ENCODE measurements at places on chromosomes 7 and 10.

- peak; percentile 32 for DNase-seq
Observed at GRCh38 chr7:93165447-93165846, 17.3 kb upstream of the SAMD9L start.

- DNase-seq: no peak
Observed at GRCh38 chr7:133985300-133985699, 141.8 kb upstream of the LRGUK start.

- DNase-seq: no peak
Observed at GRCh38 chr10:114650831-114651230, 7.2 kb downstream of the ABLIM1 start.

DNA sequence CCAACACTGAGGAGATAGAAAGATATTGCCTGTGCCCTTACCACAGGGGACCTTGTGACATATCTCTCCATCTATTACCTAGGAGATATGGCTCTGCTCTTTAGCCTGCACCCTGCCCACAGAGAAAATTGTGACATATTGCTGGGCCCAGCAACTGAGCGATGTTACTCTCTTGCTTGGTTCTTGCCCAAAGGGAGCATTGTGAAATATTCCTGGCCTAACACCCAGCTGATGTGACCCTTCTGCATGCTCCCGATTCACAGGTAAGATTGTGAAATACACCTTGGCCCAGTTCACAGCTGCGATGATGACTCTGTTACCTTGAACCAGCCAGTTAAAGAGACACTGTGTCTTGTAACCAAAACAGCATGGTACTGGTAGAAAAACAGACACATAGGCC lies 37.2 kb upstream of the ZNF107 start:
- no peak for DNase-seq

DNA sequence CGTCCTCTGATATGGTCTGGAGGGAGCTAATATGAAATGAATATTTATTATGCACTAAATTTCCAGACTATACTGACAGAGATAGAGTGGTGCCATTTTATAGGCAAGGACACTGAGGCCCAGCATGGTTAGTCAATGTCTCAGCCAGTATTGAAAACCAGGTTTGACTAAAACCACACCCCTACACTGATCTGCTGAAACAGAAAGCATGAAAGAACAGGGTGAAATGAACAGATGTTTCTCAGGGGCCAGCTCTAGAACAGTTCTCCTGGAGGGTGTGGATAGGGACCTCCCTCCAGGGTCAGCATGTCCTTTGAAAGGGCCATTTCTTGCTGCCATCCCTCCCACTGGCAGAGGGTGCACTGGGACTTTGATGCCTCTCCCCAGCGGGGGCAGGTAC lies 700.5 kb downstream of the GRID1 start:
- DNase-seq: peak; percentile 21

- peak; percentile 93 for DNase-seq
Observed at GRCh38 chr7:1412322-1413261, 46.7 kb downstream of the MICALL2 start.

DNA sequence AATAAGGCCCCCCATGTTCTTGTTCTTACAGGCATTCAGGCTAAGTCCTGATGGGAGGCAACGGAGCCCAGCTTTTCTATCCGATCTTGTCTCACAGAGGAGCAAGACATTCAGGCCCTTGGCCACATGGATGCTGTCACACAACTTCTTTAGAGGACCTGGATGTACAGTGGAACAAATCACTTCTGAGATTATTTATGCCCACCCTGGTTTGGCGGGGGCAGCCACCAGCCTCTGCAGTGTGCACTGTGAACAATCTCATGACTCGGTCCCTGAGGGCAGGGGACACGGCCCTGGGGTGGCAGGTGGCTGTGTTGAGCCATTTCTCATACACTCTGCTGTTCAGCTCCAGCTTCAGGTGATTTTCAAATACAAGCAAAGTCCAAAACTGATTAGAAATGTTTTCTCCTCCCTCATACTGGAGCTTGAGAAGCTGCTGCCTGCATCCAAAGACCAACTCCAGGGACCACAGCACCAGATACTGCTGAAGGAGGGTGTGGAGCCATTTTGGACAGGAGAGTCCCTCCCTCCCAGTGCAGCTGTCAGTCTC lies 441.3 kb downstream of the GRID1 start:
- DNase-seq: no peak

GRCh38 chr7:47991741-47992311 lies 12.4 kb upstream of the HUS1 start:
- DNase-seq: peak; percentile 91

DNA sequence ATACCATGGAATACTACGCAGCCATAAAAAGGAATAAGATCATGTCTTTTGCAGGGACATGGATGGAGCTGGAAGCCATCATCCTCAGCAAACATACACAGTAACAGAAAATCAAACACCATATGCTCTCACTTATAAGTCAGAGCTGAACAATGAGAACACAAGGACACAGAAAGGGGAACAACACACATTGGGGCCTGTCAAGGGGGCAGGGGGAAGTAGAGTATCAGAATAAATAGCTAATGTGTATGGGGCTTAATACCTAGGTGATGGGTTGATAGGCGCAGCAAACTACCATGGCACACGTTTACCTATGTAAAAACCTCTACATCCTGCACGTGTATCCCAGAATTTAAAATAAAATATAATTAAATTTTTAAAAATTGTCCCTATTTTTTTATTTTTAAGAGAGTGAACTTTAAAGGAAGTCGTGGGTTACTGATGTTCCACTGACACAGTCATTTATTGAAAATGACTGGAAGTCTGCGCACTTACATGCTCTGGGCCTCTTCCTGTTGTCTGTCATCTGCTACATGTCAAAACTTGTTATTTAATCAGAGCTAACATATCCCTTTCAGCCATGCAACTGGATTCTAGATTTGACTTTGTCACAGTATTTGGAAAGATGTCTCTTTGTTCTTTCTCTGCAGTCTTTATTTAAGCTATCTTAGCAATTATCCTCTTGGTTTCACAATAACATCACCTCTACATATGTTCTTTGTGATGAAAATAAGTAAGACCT lies 73.7 kb upstream of the ABCB5 start:
- DNase-seq: peak; percentile 16

DNA sequence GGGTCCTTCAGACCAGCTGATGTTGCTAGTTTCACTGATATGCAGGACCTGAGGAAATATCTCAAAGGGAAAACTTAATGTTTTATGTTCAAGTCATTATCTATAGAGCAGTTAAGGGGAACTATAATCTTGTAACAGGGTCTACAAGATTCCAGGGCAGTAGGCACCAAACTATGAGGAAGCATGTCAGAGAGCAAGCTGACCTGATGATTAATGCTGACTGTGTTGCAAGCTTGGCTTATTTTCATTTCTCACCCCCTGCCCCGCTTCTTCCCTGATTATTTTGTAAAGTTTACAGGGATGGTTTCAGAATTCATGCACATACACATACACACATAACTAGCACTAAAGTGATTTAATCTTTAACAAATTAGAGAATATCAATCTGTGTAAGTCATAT lies 84.3 kb upstream of the CACNA2D1 start:
- DNase-seq: no peak

DNA sequence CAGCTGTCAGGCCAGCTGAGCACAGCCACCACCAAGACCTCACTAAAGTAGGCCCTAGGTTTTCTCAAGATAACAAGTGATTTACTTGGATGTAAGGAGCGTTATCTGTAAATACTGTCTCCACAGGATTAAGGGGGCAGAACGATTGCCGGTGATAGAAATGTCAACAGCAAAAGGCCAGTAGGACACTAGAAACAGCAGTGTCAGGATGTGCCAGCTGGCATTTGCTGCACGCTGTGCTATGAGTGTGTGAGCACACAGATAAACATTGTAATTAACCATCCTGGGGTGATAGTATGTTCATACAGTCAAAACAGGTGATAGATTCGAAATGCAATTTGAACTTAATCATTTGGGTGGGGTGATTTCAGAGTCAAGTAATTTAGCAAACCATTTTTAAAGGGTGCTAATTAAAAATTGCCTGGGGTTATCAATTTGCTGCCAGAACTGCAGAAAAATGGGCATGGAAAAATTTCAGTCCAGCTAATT lies 36.3 kb upstream of the NOBOX start:
- no peak for DNase-seq

GRCh38 chr7:66426996-66427395 lies 201.7 kb upstream of the KCTD7 start:
- no peak for DNase-seq

Data from activated CD4-positive, alpha-beta T cell treated with anti-CD3 and anti-CD28 coated beads, Interleukin-2, Interleukin-6, amounts not matched to agents 100 ng/mL and 50 ng/mL, durations not matched to agents 16 hours and 8 hours (primary cell).